ENCODE measurements at places on chromosomes 6 and 20.

GRCh38 chr6:44003345-44004061 lies 123.7 kb downstream of the MRPL14 start:
- DNase-seq, result no peak

DNA sequence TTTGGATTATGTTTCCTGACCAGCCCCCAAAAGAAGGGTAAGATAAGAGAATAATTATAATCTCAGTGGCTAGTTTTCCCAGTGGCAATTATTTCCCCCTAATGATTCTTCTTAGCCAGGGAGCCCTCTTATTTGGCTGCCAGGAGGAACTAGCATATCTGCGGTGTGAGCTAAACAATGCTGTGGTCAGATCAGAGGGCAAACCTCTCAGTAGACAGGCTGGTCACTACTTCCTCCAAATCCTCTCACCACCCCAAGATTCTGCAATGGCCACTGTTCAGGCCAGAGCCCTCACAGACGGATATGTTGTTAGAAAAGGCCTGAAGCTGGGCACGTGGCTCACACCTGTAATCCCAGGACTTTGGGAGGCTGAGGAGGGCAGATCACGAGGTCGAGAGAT lies 273.4 kb upstream of the SASH1 start:
- DNase-seq, result peak; percentile 65

GRCh38 chr20:24779946-24780345 lies 169.1 kb upstream of the CST7 start:
- no peak for DNase-seq

DNA sequence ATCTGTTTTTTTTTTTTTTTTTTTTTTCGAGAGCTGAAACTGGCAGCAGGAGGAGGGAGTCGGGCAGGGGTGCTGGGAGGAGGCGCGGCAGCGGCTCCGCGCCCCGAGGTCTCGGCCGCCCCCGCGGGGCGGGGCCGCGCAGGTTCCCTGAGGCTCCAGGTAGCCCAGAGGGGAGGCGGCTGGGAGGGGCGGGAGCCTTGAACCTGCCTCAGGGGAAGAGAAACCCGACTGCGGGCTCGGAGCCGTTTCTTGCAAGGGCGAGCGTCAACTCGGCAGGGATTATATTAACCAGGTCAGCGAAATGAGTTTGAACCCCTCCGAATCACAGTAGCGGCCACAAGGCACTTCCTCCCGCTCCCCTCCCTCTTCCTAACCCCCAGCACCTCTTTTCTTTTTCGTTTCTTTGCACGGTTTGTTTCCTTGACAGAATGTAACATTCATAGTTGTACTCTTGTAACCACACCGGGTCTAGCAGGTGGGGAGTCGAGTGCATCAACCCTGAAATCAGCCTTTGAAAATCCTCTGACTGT lies 2.0 kb downstream of the MYB start:
- DNase-seq, result no peak

GRCh38 chr20:40630099-40630498 lies 58.9 kb downstream of the MAFB start:
- no peak for DNase-seq

- no peak for DNase-seq
Observed at GRCh38 chr6:166152660-166153059, 15.0 kb downstream of the TBXT start.

- no peak for DNase-seq
Observed at GRCh38 chr6:40606526-40606925, 19.4 kb upstream of the LRFN2 start.

GRCh38 chr6:113650610-113650979 lies 206.6 kb upstream of the MARCKS start:
- no peak for DNase-seq

GRCh38 chr20:56433880-56434255 lies 21.8 kb downstream of the CASS4 start:
- DNase-seq, result peak; percentile 44

GRCh38 chr20:50969912-50970311 lies 11.3 kb downstream of the MOCS3 start:
- no peak for DNase-seq

DNA sequence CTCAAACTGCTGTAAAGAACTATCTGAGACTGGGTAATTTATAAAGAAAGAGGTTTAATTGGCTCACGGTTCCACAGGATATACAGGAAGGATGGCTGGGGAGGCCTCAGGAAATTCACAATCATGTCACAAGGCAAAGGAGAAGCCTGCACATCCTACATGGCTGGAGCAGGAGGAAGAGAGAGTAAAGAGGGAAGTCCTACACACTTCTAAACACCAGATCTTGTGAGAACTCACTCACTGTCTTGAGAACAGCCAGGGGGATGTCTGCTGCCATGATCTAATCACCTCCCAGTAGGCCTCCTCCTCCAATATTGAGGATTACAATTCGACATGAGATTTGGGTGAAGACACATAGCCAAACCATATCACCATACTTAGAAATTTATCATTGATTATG lies 1307.0 kb upstream of the GJE1 start:
- DNase-seq, result peak; percentile 19

DNA sequence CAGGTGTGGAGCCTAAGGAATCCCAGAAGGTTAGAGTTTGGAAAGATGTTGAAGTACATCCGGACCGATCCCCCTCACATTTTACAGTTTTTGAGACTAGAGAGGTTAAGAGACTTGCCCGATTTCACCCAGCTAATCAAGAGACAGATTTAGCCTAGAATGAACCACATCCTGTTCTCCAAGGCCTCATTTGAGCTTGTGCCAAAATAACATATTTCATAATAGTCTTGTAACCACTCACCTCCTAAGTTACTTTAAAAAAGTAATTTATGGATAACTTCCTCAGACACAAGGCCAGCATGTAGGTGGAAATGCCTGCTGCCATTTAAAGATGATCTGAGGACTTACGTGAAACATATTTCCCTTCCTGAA lies 39.8 kb upstream of the ARHGAP18 start:
- peak; percentile 82 for DNase-seq

DNA sequence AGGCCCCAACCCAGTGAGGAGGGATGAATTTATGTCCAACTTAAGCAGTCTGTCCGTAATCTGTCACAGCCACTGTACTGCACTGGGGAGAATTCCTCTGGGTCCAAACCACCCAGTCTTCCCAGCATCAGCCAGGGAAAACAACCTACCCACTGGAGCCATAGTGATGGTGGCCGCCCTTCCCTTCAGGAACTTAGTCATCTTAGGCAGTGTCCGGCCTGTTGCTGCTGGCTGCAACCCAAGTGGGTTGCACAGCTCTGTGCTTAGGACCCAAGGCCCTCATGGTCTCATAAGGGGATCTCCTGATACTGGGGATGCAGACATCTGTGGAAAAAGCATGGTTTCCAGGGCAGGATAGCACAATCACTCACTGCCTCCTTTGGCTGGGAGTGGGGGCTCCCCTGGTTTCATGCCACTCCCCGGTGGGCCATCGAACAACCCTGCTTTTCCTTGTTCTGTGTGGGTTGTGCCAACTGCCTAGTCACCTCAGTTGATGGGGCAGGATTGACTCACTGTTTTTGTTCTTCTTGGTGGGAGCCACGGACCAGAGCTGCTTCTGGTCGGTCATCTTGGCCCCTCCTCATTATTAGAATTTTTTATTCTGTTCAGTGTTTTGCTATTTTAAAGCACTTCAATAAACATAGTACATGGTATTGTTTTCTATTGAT lies 591.9 kb downstream of the DOK5 start:
- peak; percentile 96 for DNase-seq

GRCh38 chr6:138571181-138571580 lies 71.9 kb upstream of the NHSL1 start:
- no peak for DNase-seq

GRCh38 chr6:127554435-127555006 lies 22.5 kb upstream of the C6orf58 start:
- DNase-seq, result peak; percentile 54

- DNase-seq, result peak; percentile 52
Observed at GRCh38 chr20:19992996-19993908, 23.9 kb upstream of the NAA20 start.

- no peak for DNase-seq
Observed at GRCh38 chr6:99563056-99563723, 5.3 kb downstream of the CCNC start.

GRCh38 chr6:165674155-165675029 lies 11.4 kb upstream of the PDE10A start:
- DNase-seq, result no peak

- DNase-seq, result no peak
Observed at GRCh38 chr6:167499161-167499660, 174.3 kb downstream of the TTLL2 start.

- DNase-seq, result no peak
Observed at GRCh38 chr20:17403461-17403860, 127.7 kb downstream of the BFSP1 start.

DNA sequence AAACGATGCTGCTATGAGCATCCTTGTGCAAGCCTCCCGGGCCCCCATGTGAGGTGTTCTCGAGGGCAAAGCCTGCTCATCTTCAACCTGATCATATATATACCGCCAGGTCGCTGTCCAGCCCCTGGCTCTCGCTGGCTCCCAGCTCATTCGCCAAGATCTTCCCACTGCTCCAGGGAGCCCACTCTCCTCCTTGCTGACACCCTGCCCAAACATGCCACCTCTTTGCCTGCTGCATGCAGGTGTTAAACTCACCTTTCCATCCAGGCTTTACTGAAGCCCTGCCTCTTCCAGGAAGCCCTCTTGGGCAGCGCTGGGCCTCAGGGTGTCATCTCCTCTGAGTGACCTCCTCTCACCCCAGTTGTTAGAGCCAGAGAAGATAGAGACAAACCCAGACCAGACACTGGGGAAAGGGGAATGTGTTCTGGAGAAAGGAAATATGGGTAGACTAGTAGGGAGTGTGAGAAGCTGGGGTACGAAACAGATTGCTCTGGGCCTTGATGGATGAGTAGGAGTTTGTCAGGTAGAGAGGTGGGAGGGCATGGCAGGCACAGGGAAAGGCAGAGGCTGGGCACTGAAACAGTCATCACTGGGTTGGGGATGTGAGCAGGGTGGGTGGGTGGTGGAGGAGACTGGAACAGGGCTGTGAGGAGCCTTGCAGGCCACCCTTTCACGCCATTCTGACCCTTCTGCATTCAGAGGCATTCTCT lies 1.2 kb upstream of the DLGAP4 start:
- DNase-seq, result no peak

- no peak for DNase-seq
Observed at GRCh38 chr6:89022798-89023197, 57.8 kb upstream of the PNRC1 start.

- DNase-seq, result no peak
Observed at GRCh38 chr6:41644297-41644879, 6.1 kb downstream of the MDFI start.

GRCh38 chr6:15887491-15888461 lies 224.9 kb upstream of the DTNBP1 start:
- no peak for DNase-seq

- no peak for DNase-seq
Observed at GRCh38 chr6:105810105-105810921, 275.8 kb upstream of the PRDM1 start.

DNA sequence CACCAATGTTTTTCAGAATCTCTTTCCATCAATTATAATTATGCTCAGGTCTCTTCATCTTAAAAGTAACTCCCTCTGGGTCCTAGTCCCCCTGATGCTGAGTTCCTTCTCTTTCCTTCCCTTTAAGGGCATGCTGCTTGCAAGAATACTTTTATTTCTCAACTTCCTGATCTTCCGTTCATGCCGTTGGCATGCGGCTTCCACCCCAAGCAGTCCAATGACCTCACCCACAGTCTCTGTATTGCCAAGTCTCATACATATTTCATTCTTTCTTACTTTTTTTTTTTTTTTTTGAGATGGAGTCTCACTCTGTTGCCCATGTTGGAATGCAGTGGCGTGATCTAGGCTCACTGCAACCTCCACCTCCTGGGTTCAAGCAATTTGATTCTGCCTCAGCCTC lies 83.5 kb downstream of the NDUFAF5 start:
- no peak for DNase-seq

- DNase-seq, result peak; percentile 48
Observed at GRCh38 chr6:136761227-136761922, 30.9 kb downstream of the MAP3K5 start.

DNA sequence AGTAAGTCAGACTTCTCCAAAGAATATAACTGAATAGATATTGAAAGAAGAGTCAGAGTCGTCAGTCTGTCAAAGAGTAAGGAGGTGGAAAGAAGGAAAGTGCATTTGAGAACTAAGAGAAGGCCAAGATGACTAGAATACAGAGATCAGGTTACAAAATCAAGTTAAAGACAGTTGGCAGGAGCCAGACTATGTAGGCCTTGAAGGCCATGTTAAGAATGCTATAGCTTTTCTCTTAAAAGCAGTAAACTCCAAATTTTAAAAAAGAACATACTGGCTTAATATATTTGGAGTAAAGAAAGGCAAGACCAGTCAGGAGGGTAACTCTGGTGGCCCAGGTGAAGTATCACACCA lies 68.8 kb downstream of the IBTK start:
- no peak for DNase-seq
